ENCODE measurements at places on chromosomes 7 and 10.

DNA sequence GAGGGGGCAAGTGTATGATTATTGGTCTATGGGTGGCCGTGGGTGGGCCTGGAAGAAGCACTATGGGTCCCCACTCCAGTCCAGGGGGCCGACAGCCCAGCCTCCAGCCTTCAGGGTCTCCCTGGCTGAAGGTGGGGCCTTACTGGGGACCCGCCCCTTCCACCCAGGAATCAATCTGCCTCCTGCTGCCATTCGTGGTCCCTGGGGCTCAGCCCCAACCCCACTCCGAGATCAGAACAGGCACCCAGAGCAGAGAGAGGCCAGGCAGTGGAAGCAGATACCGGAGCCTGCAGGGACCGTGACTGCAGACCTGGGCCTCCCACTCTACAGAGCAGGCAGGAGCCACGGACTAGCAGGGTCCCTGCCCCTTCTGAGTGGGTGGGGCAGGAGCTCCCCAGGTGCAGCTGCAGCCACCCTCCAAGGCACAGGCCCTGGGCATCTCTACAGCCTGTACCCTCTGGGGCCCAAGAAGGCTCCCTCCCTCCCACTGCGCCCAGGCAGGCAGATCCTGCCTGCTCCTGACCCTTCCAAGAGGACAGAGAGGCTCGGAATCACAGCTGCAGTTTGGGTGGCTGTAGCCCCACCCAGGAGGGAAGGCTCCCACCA, 13.6 kb upstream of the FOXL3 start:
- DNase-seq, result no peak

DNA sequence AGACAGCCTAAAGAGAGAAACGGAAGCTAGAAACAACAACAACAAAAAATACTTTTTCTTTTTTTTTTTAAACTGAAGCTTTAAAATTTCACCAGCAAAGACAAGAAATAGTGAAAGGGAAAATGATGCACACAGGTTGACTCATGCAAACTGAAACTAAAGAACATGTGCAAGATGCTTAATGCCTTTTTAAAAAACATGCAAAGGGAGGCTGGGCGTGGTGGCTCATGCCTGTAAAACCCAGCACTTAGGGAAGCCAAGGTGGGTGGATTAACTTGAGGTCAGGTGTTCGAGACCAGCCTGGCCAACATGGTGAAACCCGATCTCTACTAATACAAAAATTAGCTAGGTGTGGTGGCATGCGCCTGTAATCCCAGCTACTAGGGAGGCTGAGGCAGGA, 15.1 kb upstream of the CUBN start:
- DNase-seq, result no peak

GRCh38 chr10:97733256-97733655, 3.7 kb upstream of the ZFYVE27 start:
- DNase-seq, result no peak

DNA sequence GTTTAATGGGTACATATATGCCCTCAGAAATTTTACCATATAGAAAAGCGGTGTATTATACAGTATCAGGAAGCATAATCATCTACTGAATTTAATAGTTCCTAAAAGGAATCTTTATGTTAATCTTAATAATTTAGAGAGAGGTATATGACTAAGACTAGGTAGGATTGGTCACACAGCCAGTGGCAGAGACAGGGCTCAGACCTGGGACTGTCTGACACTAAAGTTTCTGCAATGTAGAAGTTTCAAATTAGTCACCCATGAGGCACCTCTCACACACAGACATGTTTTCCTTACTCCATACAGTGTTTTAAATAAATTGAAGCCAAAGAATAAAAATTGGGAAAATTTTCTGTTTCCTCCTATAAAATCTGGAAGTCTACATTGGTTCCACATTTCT, 72.8 kb upstream of the ADRA2A start:
- DNase-seq, result no peak

GRCh38 chr7:29287366-29287765, 92.8 kb downstream of the CHN2 start:
- DNase-seq, result no peak

- DNase-seq, result no peak
Observed at GRCh38 chr7:24197852-24198251, 86.1 kb upstream of the NPY start.

DNA sequence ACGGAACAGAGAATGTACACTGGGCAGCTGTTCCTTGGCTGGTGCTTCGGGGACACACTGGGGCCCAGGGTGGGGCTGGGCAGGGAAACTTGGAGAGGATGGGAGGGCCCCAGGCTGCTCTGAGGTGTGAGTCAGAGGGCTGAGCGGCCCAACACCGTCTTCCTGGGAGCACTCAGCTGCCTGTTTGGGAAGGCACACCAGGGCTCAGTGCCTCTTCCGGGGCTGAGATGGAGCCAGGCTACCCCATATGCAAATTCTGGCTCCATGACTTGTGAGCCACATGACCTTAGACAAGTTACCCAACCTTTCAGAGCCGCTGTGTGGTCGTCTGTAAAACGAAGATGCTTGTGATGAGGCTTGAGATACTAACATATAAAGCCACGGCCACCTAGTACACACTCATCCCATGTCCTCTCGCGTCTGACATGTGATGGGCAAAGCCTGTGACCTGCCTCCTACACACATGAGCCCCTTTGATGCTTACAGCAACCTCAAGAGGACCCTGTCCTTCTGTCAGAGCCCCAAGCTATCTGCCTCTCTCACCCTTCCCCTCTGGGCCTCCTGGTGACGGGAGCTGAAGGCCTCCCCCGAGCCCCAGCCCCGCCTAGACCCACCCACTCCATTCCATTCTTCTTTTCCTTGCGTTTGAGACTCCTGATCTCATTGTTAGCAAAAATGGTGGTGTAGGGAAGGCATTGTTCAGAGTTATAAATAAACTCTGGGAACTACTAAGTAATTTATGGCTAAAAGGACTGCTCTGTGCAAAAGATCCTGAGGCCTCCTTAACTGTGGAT, 26.1 kb downstream of the KLRG2 start:
- no peak for DNase-seq

DNA sequence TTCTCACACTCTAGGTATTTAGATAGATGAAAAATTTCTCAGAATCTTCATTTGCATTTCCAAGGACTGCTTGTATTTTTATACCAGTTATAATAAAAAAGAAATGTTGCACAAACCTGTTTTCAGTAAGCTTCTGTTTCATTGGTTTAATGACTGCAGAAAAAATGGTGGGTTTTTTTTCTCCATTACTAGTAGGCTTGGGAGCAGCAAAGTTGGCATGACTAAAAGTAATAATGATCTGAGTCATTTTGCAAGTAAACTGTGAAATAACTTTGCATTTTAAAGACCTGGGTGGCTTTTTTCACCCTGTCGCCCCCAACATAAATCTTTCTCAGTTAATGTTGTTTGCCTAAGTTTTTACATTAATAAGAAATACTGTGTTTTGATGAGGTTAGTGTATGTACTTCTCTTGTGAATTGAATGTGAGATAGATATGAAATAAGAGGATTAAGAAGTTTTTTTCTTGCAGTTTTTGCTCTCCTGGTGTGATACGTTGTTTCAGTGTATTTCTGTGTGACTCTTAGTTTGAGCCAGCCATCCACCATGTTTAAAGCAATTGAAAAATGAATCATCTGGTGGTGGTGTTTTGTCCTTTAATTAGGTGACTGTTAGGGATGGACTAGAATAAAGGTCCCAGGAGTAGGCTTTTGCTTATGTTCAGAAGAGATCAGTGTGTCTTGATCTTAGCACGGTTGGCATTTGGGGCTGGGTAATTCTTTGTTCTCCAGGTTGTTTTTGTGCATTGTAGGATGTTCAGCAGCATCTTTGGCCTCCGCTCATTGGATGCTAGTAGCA, 1.8 kb downstream of the GNAI1 start:
- DNase-seq, result peak; percentile 57

GRCh38 chr7:2248984-2249694, 7.1 kb downstream of the NUDT1 start:
- no peak for DNase-seq

DNA sequence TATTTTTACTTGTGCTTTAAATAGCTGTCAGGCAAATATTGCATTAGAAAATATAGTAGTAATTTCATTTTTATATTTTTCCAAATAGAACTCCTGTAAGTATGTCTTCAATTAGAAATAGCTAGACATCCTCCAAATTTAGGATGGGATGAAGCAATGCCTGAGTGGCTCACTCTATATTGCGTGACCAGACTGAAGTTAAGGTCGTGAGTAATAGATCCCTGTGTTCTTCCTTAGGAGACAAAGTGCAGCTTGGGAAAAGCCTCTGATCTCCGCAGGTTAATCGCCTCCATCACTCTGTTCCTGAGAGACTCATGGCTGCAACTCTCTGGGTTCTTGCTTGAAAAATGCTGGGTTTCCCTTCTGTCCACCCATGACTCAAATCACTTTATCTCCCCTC, 484.8 kb upstream of the ANKRD30A start:
- no peak for DNase-seq

- DNase-seq, result no peak
Observed at GRCh38 chr10:5813091-5813340, 218 bp downstream of the GDI2 start.

GRCh38 chr10:58955615-58956014, 220.8 kb upstream of the PHYHIPL start:
- DNase-seq, result no peak

Data from DMS79 treated with DMSO at 0.1 percent for 48 hours (cell line).